ENCODE measurements at places on chromosomes 12 and 14.

DNA sequence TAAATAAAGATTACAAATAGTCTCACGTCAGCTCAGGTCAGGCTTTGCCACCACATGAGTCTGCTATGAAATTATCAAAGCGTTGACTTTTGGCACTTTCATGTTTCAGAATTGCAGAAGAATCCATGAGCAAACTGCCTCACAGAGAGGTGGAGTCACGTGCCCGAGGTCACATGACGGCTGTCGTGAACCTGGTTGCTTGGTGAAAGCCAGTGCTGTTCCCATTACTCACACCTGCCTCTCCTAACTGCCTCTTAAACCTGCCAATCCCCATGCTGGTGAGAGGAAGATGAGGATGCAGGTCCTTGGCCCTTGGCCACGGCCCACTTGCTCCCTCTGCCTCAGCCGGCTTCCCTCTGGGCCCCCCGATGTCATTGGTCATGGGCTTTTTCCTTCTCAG, 272.7 kb downstream of the BCL11B start:
- DNase-seq, result no peak

GRCh38 chr12:101696251-101697196, 916 bp upstream of the CHPT1 start:
- DNase-seq, result no peak

GRCh38 chr12:78793982-78794381, 70.6 kb upstream of the SYT1 start:
- no peak for DNase-seq

DNA sequence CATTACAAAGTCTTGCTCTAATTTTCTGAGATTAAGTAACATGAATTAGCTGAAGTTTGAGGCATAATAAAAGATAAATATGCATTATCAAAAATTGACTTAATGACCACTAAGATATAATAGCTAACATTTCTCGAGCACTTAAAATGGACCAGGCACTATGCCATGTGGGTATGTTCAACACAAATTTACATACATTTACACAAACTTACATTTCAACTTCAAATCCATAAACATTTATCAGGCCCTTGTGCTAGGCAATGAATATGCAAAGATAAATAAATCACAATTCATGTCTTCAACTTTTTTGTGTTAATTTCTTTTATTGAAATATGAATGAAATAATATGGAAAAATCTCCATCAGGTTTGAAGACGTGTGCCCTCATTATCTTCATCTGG, 108.7 kb downstream of the GAS2L3 start:
- DNase-seq, result no peak

- no peak for DNase-seq
Observed at GRCh38 chr12:44616402-44616801, 259.7 kb downstream of the NELL2 start.

- DNase-seq, result no peak
Observed at GRCh38 chr12:93434256-93434865, 7.4 kb downstream of the UBE2N start.

GRCh38 chr12:66633676-66634075, 45.2 kb downstream of the GRIP1 start:
- no peak for DNase-seq

- peak; percentile 81 for DNase-seq
Observed at GRCh38 chr12:111056618-111057521, 136.5 kb upstream of the MYL2 start.

DNA sequence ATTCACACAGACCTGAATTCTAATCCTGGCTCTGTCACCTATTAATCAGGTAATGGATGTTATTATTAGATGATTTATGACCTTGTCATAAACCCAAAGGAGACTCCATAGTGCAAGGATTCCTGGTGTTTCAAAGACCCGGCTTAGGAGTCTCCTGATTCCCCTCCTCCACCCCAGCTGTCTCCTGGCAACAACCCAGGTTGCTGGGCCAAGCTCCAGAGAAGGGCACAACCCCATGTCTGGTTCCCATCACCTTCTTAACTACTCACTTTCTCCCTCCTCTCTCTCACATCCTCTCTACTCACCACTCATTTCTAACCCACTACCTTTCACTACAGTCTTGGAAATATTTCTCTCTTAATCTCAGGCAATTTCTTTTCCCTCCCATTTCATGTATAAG, 41.6 kb downstream of the RHOJ start:
- no peak for DNase-seq

- DNase-seq, result no peak
Observed at GRCh38 chr14:24395609-24396582, 2.9 kb upstream of the NYNRIN start.

DNA sequence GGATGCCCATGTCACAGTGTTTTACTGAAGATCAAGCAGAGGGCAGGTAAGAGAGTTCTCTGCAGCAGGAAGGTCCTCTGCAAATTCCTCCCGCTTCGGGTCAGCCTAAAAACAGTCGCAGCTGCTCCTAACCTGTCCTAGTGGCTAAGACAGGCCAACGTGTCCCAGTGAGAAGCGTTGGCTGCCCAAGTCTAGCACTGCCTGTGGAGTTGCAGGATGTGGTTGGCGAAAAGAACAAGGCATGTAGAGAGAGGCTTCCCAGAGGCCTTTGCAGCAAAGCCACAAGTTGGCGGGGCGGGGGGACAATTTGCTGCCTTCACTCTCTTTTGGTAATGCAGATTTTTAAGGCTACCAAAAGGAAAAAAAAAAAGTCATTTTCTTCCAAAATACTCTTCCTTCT, 340.1 kb downstream of the BCL11B start:
- peak; percentile 88 for DNase-seq

- DNase-seq, result no peak
Observed at GRCh38 chr14:92014040-92014439, 25.8 kb downstream of the TRIP11 start.

GRCh38 chr12:51851413-51852124, 3.1 kb upstream of the FIGNL2 start:
- no peak for DNase-seq

GRCh38 chr14:103317251-103317650, 16.8 kb upstream of the EIF5 start:
- no peak for DNase-seq

GRCh38 chr12:121579190-121579791, 1.5 kb downstream of the KDM2B start:
- DNase-seq, result peak; percentile 69

GRCh38 chr14:89486505-89486904, 69.5 kb upstream of the FOXN3 start:
- DNase-seq, result no peak

- DNase-seq, result no peak
Observed at GRCh38 chr12:45354399-45354798, 138.5 kb downstream of the ANO6 start.

DNA sequence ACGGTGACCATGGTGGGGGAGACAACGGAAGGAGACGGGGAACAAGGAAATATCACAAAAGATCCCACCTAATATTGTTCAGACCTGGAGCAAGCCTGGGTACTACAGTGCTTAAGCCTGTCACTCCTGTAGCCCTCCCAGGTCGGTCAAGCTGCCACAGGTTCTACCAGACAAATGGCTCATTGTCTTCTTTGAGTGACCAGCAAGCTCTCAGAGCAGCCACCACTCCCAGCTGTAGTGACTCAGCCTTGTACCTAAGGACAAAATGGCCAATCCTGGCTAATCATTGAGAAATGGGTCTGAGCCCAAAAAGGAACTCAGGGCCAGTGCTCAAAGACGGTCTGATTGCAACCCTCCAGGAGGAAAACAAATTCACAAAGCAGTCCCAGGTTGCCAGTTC, 238.4 kb upstream of the NOS1 start:
- no peak for DNase-seq

GRCh38 chr14:52878469-52878868, 72.4 kb downstream of the FERMT2 start:
- DNase-seq, result no peak

- no peak for DNase-seq
Observed at GRCh38 chr12:6158749-6159148, 34.3 kb upstream of the VWF start.

DNA sequence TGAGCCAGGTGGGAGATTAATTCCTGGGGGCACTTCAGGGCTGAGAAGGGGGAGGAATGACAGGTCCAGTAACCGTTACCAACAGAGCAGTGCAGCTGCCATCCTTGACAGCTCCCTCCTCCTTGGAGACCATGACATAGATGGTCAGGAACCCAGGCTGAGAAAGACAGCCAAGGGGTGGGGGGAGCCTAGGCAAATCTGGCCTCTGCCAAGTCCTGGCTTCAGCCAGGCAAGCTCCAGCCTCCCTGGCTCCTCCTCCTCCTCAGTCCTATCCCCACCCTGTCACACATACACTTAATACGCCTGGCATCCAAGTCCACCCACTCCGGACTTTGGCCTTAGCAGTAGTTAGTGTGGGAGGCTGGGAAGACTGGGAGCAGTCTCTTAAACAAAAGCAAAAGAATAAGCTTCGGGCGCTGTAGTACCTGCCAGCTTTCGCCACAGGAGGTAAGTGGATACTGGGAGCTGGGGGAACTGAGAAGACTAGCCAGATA, at the start of gene RDH5:
Gene RDH5, plus strand, starts transcription at position 323 of the 494 bp plus-strand sequence. CDS start 792 bp downstream, outside the sequence.
- DNase-seq, result no peak

- no peak for DNase-seq
Observed at GRCh38 chr12:71509705-71510104, 70.1 kb downstream of the LGR5 start.

GRCh38 chr12:132353811-132354210, 24.4 kb upstream of the GALNT9 start:
- no peak for DNase-seq

DNA sequence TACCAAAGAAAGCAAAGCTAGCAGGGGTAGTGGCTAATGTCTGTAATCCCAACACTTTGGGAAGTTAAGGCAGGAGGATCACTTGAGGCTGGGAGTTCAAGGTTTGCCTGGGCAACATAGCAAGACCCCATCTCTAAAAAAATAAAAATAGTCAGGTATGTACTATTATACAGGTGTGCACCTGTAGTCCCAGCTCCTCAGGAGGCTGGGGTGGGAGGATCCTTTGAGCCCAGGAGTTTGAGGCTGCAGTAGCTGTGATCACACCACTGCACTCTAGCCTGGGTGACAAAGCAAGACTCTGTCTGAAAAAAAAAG, 142.2 kb downstream of the PAWR start:
- no peak for DNase-seq

All from activated naive CD4-positive, alpha-beta T cell treated with anti-CD3 and anti-CD28 coated beads, Interleukin-2, amount 10 ng/mL, durations not matched to agents 7 days and 5 days (primary cell).